ENCODE measurements at places on chromosomes 7 and 10. TPM values are rescaled to one million over a fixed set of nuclear protein-coding genes. Genes with fewer than 3 reads are reported as not detected.

EEPD1 gene
- 7.9 TPM for total RNA-seq

FAM237B gene
- not detected for total RNA-seq

- DNase-seq = no peak
- no peaks in the 10 kb centered on the region for H3K4me1 ChIP-seq
- no peaks in the 10 kb centered on the region for H3K27me3 ChIP-seq
- H3K4me3 ChIP-seq = no peak overlapping the region
Measured at GRCh38 chr10:8173866-8174243, 119.4 kb downstream of the GATA3 start.

DNA sequence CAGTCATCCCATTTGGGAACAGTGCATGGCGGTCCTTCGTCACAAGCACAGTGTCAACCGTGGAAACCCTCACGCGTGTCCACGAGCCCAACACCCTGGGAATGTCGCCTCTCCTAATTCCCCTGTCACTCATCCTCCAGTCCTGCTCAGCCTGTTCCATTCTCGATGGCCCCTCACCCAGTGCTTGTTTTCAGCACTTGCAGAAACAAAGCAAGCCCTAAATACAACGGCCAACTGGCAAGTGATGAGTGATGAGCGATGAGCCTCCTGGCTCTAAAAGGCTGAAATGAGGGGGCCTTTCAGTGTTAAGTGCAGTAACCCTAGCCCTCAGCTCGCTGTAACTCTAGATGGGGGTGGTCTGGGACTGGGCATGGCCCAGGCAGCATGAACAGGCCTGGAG is 22.6 kb downstream of the NKX2-3 start:
- no peak for DNase-seq
- no peak overlapping the region for H3K27ac ChIP-seq
- H3K4me3 ChIP-seq = no peak overlapping the region

BTBD16 gene
- 0.62 TPM for total RNA-seq

DNA sequence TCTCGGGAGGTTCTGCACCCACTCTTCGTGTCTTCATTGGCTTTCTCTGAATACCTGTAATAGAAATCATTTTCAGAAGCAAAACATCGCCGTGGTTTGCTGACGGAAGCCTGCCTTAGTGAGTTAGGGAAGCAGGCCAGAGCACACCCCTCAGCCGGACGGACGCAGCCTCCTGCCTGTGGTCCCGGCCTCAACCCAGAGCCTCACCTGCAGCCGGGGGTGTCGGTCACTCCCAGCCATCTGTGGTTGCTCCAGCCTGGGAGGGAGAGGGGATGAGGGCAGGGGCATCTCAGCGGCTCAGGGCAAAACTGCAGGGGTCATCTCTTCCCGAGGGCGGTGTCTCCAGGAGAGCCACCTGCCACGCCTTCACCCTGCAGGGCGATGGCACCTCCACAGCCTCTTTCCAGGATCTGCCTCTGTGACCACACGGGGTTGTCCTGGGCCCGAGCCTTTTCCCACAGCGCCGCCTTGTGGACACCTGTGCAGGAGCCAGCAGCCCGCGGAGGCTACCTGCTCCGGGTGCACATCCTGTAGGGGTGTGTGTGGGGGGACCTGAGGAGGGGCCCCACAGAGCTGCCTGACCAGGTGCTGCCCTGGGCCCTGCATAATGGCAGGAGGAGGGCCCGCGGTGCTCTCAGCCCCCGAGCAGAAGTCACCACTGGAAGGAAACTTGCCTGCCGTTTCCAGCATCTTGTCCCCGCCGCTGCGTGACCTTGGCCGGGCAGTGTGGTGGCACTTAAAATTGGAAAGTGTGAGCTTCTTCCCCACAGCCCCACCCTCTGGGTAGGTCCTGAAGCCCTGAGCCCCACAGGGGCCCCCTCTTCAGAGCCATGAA is 21.6 kb upstream of the AP5Z1 start:
- H3K4me1 ChIP-seq = peaks cover 15% of the 10 kb centered on the region
- H3K4me3 ChIP-seq = no peak overlapping the region
- H3K27ac ChIP-seq = no peak overlapping the region
- peak; percentile 92 for DNase-seq

PTPN12 gene
- total RNA-seq = 164 TPM

CTTNBP2 gene
- total RNA-seq = 6.6 TPM

DNA sequence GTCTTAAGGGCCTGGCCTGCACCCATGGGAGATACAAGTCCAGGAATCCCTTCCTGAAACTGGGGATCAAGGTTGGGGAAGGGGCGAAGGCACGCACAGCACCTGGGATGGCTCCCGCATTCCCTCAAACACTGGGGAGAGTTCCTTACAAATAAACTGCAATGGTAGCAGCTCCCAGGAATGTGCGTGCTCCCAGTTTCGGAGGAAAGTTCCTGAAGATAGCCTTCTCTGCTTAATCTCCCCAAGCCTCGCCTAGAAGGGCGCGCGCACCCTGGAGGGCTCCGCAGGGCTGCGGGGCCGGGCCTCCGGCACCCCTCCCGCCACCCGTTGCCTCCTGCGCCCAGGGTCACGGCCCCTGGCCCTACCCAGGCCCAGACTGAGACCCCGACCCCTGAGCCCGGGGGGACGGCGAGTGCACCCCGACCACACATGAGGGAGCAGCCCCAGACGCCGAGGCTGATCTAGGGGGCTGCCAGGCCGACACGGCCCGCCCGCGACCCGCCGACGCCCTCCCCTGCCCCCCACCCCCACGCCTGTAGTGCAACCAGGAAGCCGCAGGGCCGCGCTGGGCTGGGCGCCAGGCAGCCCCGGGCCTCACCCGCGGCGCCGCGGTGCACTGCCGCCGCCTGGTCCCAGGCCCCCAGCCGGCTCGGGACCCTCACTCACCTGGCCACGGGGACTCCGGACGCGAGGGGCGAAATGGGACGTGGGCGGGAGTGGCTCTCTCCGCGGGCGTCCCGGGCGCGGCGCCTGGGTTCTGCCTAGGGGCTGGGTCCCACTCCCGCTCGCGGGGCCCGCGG is 460 bp downstream of the ANXA11 start:
- peaks cover 57% of the 10 kb centered on the region for H3K4me1 ChIP-seq
- peak overlapping the region; percentile 71 for H3K4me3 ChIP-seq
- H3K27ac ChIP-seq = peak overlapping the region; percentile 99
- H3K27me3 ChIP-seq = no peaks in the 10 kb centered on the region
- H3K36me3 ChIP-seq = no peaks in the 10 kb centered on the region

DNA sequence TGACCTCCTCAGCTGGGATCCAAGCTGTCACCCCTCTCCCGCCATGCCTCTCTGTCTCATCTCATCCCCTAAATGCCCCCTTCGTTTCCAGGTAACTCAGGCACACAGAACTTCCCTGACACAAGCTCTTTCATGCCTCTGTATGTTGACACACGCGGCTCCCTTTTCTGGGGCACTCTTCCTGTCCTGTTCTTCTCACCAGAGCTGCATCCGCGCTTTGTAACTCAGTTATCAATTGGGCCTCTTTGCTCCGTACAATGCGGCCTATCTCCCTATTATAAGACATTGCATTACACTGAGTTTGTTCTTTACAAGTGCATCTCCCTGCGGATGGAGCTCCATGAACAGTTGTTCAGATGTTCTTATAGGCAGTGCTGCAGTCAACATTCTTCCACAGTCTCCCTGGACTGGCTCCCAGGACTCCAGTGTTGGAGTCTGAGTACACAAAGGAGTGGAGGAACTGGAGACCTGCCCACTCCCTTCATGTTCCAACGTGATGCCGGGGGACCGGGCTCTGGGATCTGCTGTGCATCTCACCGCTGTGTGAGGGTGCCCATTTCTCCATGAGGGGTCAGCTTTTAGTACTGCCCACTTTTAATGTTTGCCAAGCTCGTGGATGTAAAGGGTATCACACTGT is 56.9 kb upstream of the TNS3 start:
- H3K27ac ChIP-seq = no peak overlapping the region
- H3K36me3 ChIP-seq = no peaks in the 10 kb centered on the region
- no peaks in the 10 kb centered on the region for H3K27me3 ChIP-seq
- DNase-seq = no peak
- no peak overlapping the region for H3K4me3 ChIP-seq

DNA sequence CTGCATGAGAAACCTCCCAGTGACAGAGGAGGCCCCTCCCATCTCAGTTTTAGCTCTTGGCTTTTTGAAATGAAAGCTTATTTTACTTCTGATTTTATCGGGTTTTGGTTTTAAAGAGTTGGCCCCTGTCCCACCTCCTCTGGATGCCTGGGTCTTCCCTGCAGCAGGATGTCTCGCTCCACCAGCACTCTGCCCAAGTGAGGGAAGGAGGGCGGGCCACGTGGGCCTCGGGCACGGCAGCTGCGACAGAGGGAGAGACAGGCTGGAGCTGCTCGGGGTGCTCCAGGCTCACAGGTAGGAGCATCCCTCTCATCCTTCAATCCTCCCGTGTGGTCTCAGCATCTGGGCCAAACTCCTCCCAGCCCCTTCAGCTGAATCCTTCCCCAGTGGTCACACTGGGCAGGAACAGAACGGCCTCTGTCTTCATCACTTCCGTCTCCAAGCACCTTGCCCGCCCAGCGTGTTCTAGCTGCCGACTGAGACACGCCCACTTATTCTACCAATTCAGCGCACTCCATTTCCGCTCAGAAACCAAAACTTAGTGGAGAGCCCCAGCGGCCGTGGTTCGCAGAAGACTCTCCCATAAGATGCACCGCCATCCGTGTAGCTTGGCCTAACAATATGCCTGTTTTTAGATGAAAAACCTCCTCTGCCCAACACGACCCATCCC is 222.9 kb downstream of the GLRX3 start:
- no peak overlapping the region for H3K27ac ChIP-seq
- H3K4me3 ChIP-seq = no peak overlapping the region
- no peaks in the 10 kb centered on the region for H3K27me3 ChIP-seq
- no peak for DNase-seq
- H3K36me3 ChIP-seq = no peaks in the 10 kb centered on the region
- no peaks in the 10 kb centered on the region for H3K4me1 ChIP-seq

EVX1 gene
- not detected for total RNA-seq

LBX1 gene
- not detected for total RNA-seq

DNA sequence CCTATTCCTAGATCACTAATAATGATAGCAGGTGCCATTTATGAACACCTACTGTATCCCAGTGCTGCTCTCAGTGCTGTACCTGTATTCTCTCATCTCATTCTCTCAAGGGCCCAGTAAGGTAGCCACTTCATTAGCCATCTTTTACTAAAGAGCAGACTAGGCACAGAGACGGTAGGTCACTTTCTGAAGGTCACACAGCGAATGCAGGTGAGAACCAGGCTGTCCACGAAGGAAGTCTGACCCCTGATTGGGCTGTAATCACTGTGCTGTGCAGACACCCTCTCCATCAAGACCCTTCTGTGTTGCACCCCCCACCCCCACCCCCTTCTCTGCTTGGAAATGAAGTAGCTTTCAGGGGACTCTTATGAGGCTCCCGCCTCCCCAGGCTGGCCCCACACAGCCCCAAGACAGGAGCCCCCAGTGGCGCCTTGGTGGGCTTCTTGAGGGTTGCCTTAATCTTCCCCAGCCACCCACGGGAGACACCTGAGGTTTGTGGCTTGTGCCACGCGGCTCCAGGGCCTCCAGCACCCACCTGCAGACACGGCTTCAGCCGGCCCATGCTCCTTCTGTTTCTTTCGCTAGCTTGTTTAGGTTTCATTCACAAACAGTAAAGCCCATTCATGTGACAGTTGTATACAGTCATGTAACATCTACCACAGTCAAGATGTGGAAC is 81.7 kb upstream of the FAM20C start:
- DNase-seq = no peak
- no peaks in the 10 kb centered on the region for H3K27me3 ChIP-seq
- no peak overlapping the region for H3K27ac ChIP-seq

SDK1 gene
- 10.0 TPM for total RNA-seq

- no peaks in the 10 kb centered on the region for H3K4me1 ChIP-seq
- no peak overlapping the region for H3K4me3 ChIP-seq
- no peak for DNase-seq
- H3K27ac ChIP-seq = no peak overlapping the region
- H3K36me3 ChIP-seq = no peaks in the 10 kb centered on the region
Measured at GRCh38 chr7:95716357-95717122, 55.8 kb upstream of the DYNC1I1 start.

DNA sequence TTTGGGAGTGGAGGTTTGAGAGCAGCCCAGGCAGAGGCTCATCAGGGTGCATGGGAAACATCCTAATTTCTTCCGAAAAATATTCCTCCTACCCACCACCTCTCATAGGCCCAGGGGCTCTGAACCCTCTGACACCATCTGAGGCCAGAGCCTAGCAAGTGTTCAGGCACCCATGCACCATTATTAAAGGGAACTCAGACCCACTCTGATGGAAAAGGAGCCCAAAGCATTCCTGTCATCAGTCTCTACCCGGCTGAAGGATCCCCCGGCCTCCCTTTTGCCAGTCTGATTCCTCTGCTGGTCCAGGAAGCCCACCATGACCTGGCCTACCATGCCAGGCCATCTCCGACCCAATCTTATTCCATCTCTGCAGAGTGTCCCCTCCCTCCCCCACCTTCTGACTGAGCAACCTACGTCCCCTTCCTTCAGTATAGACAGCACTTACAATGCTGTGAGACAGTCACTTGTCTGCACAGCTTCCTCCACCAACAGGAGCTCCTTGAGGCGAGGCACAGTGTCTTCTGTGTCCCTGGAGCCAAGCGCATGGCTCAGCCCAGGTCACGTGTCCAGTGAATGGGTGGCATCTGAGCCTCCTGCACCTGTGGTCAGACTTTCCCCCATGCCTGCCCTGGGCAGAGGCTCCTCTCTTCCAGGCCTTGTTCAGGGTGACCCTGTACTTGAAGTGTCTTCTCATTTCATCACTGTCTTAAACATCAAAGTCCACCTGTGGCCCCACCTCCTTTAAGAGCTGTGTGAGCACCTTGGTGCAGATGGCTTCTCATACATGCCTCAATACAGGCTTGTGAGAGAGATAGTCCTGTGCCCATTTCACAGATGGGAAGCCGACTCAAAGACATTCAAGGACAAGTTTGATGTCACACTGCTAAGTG is 889 bp upstream of the GPR15LG start:
- H3K27me3 ChIP-seq = no peaks in the 10 kb centered on the region
- no peaks in the 10 kb centered on the region for H3K4me1 ChIP-seq
- no peaks in the 10 kb centered on the region for H3K36me3 ChIP-seq
- no peak overlapping the region for H3K27ac ChIP-seq
- DNase-seq = no peak

GRCh38 chr10:43094085-43094484 is 17.2 kb downstream of the RET start:
- H3K27ac ChIP-seq = no peak overlapping the region
- H3K4me3 ChIP-seq = no peak overlapping the region
- H3K4me1 ChIP-seq = no peaks in the 10 kb centered on the region
- no peaks in the 10 kb centered on the region for H3K36me3 ChIP-seq

TMEM184A gene
- total RNA-seq = 4.3 TPM

- H3K36me3 ChIP-seq = peaks cover 29% of the 10 kb centered on the region
- peaks cover 57% of the 10 kb centered on the region for H3K4me1 ChIP-seq
- peak overlapping the region; percentile 42 for H3K4me3 ChIP-seq
- peak overlapping the region; percentile 95 for H3K27ac ChIP-seq
Measured at GRCh38 chr10:132407846-132408278, 10.9 kb downstream of the PWWP2B start.

DNA sequence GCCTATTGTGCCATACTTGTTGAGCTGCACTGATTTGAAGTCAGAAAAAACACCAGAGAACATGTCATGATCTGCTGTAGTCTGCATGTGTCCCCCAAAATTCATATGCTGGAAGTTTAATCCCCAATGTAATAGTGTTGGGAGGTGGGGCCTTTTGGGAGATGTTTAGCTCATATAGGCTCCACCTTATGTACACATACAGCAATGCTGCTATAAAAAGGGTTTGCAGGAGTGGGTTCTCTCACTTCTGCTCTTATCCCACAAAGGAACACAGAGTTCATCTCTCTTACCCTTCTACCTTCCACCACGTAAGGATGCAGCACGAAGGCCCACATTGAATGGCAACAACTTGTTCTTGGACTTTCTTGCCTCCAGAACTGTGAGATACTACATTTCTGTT is 23.0 kb downstream of the GPR22 start:
- H3K27ac ChIP-seq = no peak overlapping the region
- H3K36me3 ChIP-seq = no peaks in the 10 kb centered on the region
- H3K27me3 ChIP-seq = no peaks in the 10 kb centered on the region
- H3K4me3 ChIP-seq = no peak overlapping the region
- DNase-seq = no peak
